ENCODE measurements at places on chromosomes 3 and 15.

- DNase-seq: no peak
These were observed 95.1 kb upstream of the PDZRN3 start for GRCh38 chr3:73719861-73720260.

- no peak for DNase-seq
These were observed 10.2 kb upstream of the MAPK6 start for GRCh38 chr15:52008698-52009434.

DNA sequence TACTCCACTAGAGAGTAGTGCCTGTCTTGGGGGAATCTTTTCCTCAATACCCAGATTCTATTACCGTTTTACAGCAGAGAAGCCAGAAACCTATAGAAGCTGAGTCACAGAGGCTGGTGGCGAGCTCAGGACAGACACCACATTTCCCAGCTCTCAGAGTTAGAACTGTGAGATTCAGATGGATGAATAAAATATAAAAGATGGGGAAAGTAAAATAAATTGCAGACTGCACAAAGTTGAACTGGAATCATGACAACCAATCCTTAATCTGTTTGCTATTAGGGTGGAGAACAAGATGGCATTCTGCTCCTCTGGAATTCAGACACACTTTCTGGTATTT lies 40.5 kb upstream of the CMSS1 start:
- DNase-seq: no peak

DNA sequence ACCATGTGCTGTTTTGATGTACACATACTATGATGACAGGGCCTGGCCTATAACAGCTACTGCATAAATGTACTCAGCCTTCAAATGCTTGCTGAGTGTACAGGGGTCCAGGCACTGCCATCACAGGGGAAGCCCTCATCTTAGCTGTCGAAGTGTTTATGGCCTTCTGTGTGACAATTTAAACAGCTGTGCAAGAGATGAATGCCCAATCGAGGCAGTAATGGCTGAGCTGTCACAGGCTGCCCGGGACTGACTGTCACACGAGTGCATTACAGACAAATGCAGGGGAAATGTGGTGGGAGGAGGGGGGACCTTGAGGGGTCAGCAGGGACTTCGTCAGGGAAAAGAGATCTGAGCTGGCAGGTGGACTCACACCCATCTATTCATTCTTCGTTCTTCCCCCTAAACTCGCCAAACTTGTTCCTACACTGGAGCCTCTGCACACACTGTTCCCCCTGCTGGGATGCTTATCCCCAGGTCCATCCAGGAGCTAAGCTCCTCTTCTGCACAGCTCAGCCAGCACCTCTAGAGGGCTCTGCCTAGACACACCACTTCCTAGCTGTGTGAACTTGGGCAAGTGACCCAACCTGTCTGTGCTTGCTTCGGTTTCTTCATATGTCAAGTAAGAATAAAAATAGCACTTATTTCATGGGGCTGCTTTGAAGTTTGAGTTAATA lies 156.2 kb upstream of the IQSEC1 start:
- DNase-seq: no peak

DNA sequence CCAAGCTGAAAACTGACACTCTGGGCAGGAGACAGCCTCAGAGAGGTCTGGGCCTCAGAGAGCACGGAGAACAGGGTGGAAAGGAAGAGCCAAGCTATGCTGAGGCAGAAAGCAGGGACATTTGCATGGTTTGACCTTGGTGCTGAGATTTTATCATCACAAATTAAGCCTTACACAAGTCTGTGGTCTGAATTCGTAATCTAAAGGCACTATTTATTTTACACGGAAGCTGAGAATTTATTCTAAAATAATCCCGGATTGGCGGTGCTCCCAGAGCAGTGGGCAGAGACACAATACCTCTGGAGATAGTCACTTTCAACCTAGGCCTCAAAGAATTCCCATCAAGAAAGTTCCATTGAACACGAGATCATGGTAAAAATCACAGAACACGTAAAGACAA lies 47.5 kb downstream of the CFAP92 start:
- DNase-seq: no peak

DNA sequence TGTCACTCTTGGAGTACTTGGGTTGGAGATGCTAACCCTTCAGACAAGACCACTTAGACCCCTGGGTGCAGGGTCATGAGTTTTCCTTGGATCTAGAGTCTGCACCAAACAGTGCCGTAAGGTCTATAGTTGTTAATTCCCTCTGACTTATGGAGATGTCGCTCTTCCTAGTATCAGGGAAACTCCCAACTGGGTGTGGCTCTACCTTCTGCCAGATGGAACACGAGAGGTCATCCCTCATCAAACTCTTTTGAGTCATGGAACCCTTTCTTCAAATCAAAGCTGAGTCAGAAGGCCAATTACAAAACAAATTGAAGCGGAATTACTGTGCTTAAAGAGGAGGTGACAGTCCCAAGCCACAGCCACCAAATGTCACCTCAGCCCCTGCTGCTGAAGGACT lies 514.9 kb upstream of the PROK2 start:
- DNase-seq: no peak

DNA sequence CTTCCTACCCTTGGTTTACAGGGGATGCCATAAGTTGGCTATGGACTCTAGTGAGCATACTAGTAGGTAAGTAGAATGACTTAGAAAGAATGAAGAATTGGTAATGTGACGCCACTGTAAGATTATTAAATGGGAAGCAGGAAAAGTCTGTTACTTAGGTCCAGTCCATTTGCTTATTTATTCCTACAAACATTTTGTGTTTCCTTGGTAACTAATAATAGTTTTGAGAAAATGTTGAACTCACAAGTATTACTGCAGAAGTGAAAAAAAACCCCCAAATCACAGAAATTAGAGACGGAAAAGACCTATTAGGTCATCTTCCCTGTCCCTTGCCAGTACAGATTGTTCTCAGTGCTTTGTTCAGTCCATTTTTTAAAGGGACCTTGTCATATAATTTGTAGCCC lies 63.5 kb downstream of the CMSS1 start:
- no peak for DNase-seq

DNA sequence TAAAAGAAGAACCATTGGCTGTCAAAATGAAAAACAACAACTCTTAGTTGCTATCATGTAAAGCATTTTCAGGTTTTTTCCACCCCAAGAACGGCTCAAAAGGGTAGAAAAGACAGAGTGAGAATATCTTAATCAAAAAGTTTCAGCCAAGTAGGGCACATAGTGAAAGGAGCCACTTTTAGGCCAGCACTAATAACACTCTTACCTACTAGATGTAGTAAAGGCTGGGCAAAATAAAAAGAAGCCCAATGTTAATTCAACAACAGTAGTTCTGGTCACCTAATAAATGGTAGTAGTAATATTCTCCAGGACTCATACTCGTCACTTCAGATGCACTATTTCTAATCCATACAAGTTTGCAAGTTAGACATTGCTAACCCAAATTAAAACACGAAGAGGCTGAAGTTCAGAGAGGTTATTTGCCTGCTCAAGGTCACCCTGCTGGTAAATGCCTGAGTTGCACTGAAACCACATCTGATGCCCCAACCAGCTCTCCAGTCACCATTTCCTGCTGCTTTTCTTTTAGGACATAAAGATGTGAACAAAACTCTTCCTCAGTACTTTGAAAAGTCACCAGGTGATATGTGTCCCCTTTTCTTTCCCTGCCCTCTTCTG lies 7.5 kb downstream of the GOLIM4 start:
- no peak for DNase-seq

GRCh38 chr3:79809106-79809505 lies 41.3 kb upstream of the ROBO1 start:
- DNase-seq: no peak

- DNase-seq: no peak
These were observed 56.7 kb downstream of the RPL22L1 start for GRCh38 chr3:170813266-170813665.

DNA sequence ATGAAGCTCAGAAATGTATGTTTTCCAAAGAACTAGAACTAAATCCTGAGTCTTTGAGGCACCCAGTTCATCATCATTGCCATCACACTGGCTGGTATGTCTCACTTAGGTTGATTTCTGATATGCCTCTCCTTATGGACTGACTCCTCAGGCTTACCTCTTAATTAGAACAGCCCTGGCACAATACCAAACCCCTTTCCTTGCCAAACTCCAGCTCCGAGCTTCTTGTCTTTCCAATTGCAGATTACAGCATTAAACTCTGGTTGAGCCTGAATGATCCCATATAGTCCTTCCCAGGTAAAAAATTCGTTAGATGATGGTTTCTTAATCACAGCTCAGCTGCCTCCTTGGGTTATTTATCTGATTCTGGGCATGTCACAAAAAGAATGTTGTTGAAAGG lies 66.3 kb downstream of the RTP4 start:
- DNase-seq: no peak

DNA sequence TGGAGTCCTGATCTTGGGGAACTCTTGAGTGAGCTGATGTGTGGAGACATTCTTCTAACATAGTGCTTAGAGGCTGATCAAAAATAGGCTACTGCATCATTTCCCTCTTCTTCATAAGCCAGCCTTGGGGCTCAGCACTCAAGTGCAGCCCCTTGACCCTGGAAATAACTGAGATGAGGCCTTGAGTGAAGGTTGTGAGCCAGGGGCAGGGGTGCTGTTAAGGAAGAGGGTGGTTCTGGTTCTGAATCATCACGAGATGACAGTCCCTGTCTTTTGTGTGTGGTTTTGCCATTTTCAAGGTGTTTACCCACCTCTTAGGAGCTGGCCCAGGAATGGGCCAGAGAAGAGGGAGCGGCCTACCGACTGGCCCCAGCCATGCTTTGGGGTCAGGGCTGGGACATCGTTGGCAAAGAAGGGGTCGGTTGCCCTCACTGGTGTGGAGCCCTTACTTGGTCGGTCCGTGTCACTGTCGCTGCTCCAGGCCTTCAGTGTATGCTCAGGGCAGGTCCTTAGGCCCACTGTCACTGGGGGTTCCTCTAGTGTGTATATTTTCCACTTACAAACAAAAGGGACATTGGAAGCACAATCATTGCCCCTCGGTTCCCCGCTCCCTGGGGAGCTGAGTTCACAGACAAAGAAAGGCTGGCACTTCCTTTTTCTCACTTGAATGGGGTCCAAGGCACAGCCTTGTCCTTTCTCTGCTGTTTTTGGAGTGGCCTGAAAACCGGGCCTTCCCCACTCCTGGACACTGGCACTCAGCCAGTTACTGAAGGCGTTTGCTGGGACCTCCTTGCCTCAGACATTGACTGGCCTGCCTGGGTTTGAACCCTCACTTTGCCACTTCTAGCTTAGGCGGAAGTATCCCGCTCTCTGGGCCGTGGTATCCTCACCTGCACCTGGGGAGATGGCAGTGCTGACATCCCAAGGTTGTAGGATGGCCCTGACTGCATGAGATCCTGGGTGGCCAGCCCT lies 46.6 kb downstream of the SLC6A6 start:
- DNase-seq: no peak

GRCh38 chr3:14238930-14239329 lies 60.3 kb downstream of the LSM3 start:
- no peak for DNase-seq

- no peak for DNase-seq
These were observed 13.8 kb upstream of the MSL2 start for GRCh38 chr3:136209921-136210320.

DNA sequence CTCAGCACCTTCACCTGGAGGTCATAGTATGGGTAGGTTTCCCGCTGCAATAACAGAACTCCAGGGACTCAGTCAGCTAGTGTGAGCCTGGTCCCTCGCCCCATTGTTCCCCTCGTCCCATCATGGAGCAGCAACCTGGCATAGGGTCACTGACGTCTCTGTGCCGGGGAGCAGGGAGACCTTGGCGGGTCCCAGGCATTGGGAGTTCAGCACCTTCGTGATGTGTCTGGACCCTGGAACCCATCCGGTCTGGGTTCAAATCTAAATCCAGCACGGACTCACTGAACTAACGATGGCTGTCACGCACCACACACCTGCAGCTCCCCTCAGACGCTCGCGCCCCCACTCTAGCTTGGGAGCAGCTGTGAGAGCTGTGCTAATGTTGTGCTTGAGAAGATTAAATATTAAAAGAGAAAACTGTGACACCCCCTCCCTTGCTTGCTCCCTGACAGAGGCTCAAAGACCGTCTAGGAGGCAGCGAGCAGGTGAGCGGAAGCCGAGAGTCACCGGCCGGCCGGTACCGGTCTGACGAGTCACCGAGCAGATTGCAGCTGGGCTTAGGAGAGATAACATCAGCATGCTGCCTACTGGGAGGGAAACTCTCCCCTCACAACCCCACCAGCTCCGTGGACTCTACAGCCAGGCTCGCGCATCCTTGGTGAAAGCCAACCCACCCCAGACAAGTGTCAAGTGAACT lies 742 bp downstream of the PLA2G4F start:
- DNase-seq: no peak

GRCh38 chr3:123655400-123655799 lies 70.5 kb upstream of the HACD2 start:
- DNase-seq: no peak

DNA sequence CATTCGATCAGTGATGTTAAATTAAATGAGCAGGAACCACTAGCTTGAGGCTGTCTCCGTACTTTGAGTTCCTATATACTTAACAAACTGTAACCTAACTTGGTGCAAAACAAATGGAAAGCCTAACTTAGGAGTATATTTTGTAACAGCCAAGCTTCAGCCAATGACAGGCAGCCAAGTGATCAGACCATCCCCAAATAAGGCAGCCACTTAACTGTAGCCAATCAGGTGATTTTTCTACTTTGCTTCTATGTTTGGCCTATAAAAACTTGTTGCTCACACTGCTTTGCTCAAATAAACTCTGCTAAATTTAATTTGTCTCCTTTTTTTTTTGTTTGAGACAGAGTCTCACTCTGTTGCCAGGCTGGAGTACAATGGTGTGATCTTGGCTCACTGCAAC lies 19.3 kb upstream of the ZNF770 start:
- no peak for DNase-seq

- no peak for DNase-seq
These were observed 208.3 kb upstream of the PLSCR5 start for GRCh38 chr3:146813496-146813895.

DNA sequence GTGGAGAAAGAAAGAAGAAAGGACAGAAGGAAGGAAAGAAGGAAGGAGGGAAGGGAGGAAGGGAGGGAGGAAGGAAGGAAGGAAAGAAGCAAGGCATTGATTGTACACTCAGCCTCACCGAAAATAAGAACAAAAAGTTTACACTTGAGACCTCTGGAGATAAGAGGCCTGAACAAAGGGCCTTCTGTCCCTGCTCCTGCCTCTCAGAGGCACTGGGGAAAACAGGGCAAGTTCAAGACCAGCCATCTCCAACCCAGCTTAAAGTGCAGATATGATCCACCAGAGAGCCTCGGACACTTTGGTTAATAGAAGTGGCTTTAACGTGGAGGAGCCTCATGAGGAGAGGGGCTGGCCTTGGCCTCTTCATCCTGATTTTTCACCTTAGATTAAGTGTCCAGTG lies 582.9 kb upstream of the PPP2R3A start:
- DNase-seq: no peak

DNA sequence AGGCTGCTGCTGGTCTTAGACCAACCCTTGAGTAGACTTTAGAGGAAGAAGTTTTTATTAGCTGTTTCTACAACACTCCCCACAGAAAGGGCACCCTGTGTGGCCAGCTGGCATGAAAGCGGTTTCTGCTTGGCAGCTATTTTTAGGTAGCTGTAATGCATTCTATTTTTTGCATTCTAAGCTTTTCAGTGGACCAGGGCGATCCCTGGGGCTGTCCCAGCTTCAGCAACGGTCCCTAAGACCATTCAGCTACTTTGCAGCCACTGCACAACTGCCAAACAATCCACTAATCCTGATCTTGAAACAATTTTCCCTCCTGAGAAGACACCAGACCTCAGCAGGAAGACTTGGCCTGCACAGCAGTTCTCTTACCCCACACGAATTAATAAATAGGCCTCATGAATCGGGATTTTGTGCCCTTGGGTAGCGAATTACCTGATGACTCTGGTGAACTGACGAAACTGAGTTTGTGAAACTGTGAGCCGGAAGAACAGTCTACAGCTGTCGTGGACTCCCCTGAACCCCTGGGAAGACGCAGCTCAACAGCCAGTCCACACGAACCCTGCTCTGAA lies 14.6 kb upstream of the TFRC start:
- no peak for DNase-seq

GRCh38 chr3:173553635-173554280 lies 156.2 kb downstream of the NLGN1 start:
- no peak for DNase-seq

Data from coronary artery (tissue), 2 donors.